ENCODE measurements at places on chromosomes 1 and 21.
A peak's percentile ranks its signal among the peaks of the same experiment; 100 is the strongest.

- DNase-seq: no peak
Observed at GRCh38 chr1:154748405-154748775, 121.7 kb downstream of the KCNN3 start.

GRCh38 chr1:64293820-64294219 lies 90.4 kb downstream of the UBE2U start:
- DNase-seq: no peak

DNA sequence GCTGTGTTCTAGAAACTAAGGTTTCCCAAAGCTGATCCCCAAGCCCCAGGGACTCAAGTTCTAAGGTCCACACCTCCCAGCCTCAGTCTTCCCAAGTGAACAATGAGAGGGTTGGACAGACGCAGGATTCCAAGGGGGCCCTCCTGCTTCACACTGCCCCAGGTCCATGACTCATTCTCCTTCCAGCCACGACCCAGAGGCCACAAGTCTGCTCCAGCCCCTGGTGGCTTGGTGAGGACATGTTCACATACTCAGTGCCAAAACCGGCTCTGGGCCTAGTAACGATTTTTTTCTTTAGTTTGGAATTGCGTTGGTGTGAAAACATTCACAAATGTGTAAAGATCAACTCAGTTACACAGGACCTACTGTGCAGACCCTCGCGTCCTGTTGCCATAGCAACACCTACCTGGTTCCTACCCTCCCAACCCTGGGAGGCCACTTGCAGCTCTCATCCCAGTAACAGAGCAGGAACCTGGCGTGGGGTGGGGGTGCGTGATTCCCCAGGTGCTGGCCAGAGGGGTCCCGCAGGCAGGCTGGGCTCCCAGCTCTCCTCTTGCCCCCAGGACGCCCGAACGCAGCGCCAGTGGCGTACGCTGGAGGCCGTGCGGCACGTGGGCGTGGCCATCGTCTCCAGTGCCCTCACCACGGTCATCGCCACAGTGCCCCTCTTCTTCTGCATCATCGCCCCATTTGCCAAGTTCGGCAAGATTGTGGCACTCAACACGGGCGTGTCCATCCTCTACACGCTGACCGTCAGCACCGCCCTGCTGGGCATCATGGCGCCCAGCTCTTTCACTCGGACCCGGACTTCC lies 57.0 kb downstream of the DISP3 start:
- DNase-seq: no peak

- no peak for DNase-seq
Observed at GRCh38 chr1:3697810-3698209, 45.5 kb downstream of the TP73 start.

GRCh38 chr1:10867138-10867721 lies 70.8 kb upstream of the CASZ1 start:
- peak; percentile 36 for DNase-seq

DNA sequence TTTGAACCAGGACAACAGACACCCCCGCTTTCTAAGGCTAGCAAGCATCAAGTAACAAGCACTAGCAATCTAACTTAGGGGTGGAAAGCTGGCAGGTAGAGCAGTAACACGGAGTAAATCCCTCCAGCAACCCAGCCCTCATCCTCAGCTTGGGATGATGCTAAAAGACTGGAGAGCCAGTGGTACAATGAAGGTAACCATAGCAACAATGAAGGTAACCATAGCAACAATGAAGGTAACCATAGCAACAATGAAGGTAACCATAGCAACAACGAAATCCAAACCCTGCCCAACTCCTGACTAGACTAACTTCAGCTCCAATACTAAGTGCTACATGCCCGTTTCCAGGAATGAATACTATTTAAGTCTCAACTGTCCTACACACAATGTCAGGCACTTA lies 22.2 kb upstream of the EIF4G3 start:
- no peak for DNase-seq

DNA sequence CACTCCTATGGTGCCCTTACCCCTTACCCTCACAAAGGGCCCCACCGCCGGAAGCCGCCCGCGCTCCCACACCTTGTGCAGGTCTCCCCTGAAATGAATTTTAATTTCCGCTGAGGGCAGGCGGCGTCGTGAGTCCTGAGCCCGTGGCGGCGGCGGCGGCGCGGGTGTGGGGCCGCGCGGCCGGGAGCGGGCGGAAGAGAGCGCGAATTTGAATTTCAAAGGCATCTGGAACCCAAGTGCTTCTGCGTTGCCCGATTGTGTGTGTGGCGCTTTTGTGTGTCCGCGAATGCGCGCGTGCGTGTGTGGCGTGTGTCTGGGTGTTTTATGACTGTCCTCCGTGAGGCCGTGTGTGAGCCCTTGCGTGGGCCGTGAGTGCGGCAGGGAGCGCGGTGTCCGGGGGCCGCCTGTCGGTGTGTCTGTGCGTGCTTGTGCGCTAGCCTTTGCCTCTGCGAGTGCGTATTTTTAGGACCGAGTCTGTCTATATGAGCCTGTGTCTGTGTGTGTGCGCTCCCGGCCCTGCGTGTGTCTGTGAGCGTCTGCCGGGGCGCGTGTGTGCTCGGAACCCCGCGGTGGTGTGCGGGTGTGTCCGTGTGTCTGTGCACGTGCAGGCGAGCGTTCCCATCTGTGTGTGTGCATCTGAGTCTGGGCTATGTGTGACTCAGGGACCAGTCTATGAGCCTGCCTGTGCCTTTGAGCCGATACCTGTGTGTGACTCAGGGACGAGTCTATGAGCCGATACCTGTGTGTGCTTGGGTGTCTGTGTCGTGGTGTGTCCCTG lies 7.9 kb upstream of the ADGRB2 start:
- DNase-seq: peak; percentile 37

DNA sequence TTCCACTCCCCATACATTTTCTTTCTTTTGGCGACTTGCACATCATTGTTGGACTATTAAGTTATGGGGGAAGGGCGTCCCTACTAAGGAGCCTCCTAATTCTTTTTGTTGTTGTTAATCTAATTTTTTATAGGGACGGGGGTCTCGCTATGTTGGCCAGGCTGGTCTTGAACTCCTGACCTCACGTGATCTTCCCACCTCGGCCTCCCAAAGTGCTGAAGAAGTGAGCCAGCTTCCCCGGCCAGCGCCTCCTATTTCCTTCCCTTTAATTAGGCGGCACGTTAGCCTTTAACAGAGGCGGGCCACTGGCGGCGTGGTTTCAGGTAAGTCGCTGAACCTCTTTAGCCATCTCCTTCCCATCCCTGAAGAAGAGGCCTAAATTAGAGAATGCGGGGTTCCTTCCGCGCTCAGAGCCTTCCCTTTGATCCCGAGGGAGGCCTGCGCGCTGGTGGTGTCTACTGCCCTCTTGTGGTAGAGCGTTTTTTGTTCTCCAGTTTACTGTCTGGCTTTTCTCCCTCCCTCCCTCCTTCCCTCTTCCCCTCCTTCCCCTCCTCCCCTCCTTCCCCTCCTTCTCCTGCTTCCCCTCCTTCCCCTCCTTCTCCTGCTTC lies 38.1 kb downstream of the TNFRSF9 start:
- peak; percentile 47 for DNase-seq
